ENCODE measurements at places on chromosomes 2 and 18.

GRCh38 chr2:10253596-10254372, 48.9 kb upstream of the HPCAL1 start:
- no peak for DNase-seq

GRCh38 chr2:189152483-189152882, 27.1 kb downstream of the COL5A2 start:
- DNase-seq, result no peak

DNA sequence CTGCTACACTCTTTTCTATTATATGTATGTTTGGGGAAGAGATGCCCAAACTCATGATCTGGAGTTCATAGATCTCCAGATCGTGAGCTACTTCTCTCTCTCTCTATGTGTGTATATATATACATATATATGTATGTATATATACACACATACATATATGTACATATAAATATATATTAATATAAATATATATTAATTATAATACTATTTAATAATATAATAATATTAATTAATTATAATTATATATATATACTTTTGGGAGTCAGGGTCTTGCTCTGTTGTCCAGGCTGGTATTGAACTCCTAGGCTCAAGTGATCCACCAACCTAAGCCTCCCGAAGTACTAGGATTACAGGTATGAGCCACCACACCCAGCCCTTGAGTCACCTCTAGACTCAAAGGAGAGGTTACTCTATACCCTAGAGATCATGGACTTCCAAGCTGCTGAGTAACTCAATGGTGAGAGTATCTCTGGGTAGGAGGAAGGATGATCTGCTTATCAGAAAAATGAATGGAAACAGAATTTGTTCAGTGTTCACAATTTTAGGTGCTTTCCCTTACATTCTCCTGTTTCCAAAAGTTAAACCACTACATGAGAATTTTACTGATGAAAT, 463.5 kb upstream of the TRIB2 start:
- DNase-seq, result no peak

GRCh38 chr18:25825979-25826776, 264.2 kb downstream of the SS18 start:
- DNase-seq, result no peak

DNA sequence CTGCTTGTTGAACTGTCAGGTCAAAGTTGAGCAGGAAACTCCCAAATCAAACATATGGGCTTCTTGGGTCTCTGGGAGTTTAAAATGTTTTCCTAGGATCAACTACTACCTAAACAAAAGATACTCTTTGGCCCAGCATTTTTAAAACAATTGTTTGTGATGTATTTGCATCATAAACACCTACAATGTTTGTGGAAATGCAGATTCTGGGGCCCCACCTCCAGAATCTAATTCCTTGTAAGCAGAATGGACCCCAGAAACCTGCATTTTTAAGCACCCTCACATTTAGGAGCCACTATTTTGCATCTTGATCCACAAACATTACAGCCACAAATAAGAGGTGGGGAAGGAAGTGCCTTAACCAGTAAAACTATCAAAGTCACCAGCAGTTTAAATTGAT, 104.1 kb downstream of the TMEM131 start:
- no peak for DNase-seq

DNA sequence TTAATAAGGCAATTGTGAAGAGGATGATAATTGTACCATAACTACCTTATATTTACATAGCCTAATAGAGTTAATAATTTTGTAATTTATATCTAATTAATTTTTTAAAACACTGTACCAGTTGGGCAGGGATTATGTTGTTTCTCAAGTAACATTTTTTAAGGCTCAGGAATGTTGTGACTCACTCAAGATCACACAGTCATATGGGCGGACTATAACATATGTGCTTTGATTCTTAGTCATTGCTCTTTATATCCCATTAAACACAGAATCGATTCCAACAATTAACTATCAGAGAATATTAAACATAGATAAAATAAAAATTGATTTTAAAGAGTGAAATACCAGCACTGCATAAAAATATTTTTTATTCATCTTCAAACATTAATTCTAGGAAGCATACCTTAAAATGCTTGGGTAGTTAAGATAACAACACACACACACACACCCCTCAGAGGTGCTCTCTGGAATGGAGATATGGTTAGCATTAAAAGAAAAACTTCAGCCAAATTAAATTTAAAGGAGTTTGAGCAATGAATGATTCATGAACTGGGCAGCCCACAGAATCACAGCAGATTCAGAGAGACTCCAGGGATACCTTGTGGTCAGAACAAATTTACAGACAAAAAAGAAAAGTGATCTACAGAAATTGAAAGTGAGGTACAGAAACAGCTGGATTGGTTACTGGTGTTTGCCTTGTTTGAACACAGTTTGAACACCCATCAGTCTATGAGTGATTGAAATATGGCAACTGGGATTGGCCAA, 869.4 kb upstream of the ID2 start:
- no peak for DNase-seq

DNA sequence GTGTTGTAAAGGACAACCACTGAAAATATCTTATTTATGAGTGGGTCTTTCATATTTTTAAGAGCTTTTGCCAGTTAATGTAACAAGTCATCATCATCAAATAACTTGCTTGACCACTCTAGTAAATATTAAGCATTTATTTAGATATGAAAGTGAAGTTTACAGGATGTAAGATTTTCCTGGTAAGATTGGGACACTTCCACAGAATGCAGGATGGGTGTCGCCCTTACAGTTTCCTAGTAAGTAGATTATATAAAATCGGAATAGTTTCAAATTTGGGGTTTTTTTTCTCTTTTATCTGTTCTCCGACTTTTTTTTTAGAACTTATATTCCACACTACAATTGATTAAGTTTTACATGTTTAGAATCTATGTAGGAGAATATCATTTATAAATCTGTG, 14.8 kb upstream of the SLC40A1 start:
- no peak for DNase-seq

DNA sequence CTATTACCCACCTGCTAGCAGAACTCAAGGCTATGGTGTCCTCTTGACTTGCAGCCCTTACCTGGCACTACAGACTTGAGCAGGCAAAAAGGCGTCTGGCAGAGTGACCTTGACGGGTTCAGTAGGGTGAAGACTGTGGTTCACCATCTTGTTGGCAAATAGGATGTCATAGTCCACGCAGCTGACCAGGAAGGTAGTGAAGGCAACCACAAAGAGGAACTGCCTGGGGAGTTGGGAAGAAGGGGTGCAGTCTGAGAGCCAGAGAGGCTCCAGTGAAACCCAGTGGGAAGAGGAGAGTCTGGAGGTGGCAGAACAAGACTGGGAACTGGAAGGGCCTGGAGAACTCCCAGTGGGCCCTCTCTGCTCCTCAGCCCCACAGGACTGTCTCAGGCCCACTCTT, 4.1 kb downstream of the ATG9A start:
- no peak for DNase-seq

GRCh38 chr2:170554278-170554955, 160.7 kb upstream of the SP5 start:
- DNase-seq, result no peak

DNA sequence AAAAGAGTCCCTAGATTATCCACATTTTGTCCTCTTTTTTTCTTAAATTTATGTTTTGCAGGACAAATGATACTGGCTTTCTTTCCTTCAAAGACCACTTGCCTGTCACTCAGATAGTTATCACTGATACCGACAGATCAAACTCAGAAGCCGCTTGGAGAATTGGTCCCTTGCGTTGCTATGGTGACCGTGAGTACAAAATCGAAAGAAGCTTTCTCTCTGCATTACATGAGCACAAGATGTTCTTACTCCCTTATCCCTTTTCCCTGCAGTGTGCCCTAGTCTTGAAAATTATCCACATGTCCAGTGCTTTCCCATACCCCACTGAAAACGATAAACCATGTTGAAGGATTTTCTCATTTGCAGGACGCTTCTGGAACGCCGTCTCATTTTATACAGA, 738.5 kb downstream of the CNTNAP5 start:
- no peak for DNase-seq

- no peak for DNase-seq
Measured at GRCh38 chr2:144780983-144781382, 261.1 kb upstream of the ZEB2 start.

DNA sequence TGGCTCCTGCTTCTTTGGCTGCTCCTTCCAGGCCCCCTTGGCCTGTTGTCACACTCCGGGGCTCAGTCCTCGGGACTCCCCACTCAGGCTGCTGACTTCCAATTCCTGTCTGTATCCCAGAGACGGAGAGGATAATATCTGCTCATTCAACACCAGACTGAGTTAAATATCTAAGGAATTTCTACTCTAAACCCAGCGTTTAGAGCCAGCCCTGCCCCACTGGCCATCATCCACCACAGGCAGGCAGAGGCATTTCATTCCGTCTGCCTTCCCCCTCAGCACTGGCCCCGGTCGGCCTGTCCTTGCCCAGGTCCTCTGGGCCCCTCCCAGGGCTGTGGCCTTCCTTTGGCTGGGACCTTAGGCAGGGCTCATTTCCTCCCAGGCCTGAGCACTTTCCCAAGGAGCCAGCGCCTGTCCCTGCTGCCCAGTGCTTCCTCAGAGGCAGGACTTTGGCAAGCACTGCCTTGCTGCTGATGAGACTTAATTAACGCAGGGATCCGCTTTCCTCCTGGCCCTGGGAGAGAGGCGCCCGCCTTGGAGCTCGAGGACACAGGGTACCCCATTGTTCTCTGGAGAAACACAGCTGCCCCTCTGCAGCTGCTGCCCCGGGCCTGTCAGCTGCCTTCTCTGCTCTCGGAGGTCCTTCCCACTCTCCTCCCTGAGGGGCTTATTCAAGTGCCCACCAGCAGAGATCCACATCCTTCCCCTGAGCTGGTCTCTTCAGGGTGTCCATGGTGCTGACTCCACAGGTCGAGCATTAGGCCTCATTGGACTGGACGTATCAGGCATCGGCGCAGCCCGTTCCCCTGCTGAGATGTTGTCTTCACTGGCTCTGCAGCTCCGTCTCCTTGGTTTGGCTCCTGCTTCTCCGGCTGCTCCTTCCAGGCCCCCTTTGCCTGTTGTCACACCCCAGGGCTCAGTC, 42.8 kb downstream of the ATOH8 start:
- DNase-seq, result no peak

DNA sequence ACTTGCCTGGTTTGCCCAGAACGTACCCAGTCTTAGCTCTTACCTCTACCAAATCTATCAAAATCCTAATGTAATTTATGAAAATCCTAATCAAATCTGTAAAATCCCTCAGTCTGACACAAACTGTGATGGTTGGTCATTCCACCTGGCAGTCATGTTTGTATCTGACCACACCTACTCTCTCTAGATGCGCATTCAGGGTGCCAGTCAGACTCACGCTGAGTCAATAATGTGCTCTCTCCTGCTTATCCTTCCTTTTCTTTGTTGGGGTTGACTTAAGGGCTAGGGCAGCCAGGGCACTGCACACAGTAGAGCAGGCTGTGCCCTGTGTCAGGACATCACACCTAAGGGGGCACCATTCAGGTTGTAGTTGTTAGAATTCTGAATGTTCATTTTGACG, 48.5 kb upstream of the PARD3B start:
- peak; percentile 15 for DNase-seq

- DNase-seq, result no peak
Measured at GRCh38 chr2:236604575-236605344, 35.1 kb downstream of the ACKR3 start.

DNA sequence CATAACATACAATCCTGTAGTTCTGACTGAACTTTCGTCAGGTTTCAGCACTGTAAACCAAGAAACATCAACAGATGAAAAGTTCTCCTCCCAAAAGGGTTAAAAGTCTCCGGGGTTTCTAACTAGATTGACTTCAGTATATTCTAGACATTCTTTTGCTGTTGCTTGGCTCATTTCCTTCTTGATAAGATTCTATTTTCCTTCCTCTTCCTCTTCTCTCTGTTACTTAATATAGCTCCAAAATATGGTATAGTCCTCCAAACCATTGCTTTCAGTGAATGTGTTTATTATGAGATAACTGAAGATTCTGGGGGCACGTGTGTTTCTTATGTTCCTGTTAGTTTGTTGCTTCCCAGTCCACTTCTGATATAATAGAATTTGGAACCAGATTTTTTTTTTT, 46.4 kb upstream of the MAP4K3 start:
- DNase-seq, result no peak

GRCh38 chr2:134304394-134305108, 50.7 kb downstream of the MGAT5 start:
- DNase-seq, result no peak

GRCh38 chr2:177403838-177404237, 11.3 kb downstream of the AGPS start:
- no peak for DNase-seq

Data from DMS153 (cell line).